ENCODE measurements at places on chromosomes 5 and 9.

DNA sequence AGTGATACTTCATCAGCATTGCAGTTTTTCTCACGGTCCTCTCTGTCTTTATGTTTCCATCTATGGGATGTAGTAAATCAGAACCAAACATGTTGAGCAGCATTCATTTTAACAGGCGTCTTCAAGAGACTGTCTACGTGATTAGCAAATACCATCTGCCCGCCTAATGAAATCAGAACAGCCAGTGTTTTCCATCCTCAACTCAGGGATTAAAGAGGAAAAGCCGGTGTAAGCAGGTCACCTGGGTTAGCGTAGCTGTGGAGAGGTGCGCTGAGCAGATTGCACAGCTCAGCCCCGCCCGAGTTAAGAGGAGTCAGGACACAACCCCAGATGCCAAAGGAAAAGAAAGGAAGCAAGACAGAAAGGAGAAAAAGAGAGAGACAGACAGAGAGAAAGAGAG is 54.3 kb upstream of the ANKRD33B start:
- no peak for DNase-seq

GRCh38 chr5:74686962-74687751 is 2.1 kb downstream of the HEXB start:
- DNase-seq, result peak; percentile 49

GRCh38 chr5:157543825-157544622 is 31.6 kb downstream of the ADAM19 start:
- no peak for DNase-seq

DNA sequence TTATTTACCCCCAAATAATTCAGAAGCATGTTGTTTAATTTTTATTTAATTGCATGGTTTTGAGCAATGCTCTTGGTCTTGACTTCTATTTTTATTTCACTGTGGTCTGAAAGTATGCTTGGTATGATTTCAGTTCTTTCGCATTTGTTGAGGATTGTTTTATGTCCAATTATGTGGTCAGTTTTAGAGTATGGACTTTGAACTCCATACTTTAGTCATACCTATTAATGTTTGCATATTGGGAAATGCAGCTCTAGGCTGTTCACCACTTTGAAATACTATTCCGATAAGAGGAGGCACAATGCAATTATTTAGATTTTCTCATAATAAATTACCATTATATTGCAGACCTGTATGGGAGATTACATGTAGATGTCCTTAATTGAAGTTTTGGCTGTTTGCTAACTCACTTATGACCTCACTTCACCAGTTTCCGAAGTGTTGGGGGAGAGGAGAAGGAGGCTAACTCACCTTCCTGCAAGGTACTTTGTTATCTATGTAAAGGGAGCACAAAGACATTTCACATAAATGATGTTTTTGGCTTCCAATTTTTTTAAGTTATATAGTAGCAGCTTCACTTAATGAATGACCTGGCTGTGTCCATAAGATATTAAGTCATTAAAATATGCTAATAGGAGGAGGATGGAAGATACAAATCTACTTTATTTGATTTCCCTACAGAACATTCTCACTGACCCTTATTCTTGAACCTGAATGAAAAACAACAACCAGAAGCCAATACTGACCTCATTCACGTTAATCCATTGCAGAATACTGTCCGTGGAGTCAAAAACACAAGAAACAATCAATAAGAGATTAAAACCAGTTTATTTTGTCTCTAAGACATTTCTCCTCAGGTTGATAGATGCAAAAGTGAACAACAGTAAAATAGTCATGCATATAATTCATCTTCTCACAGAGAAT is 970.3 kb upstream of the ARRDC3 start:
- no peak for DNase-seq

DNA sequence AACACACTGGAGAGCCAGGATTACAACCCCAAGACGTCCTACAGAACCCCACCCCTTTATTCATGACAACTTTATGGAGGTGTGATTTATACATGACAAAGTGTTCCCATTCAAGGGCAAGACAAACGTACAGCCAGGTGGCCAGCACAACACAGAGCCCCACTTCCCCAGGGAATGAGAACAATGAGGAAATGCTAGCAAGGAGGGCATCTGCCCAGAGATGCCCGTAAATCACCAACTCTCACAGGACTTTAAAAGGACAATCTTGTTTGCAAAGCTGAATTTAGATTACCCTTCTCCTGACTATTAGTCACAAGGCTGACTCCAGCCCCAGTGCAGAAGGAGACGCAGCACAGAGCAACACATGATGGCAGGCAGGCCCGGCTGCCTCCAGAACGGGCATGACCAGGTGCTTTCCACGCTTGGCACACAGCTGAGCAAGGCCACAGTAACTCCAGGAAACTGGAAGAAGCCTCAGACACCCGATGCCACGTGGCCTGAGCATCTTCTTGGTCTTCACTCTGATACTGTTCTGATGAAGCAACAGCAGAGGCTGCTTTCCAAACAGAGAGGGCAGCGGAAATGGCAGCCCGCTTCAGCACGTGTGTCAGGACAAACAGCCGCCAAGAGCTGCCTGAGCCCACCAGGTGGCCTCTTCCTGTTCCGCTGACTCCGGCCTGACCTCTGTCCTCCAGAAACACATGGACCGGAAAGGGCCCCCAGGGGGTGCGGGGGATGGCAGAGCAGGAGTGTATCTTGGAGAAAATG is 51.4 kb downstream of the ROR2 start:
- no peak for DNase-seq

- DNase-seq, result no peak
Measured at GRCh38 chr5:168784454-168784853, 205.3 kb upstream of the PANK3 start.

DNA sequence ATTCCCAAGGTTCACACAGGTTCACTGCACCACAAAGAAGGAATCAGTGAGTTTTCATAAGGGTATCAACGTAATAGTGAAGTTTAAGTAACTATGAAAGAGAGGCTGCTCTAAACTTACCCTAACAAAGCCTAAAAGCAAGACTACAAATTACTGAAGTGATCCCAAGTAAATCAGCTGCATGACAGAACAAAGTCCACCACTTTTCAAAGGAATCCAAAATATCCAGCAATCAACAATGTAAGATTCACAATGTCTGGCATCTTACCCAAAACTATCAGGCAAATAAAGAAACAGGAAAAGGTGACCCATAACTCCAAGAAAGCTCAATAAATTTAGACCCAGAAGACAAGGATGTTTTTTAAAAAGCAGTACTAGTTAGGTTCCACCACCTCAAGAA is 70.1 kb downstream of the GNAQ start:
- DNase-seq, result no peak

- DNase-seq, result no peak
Measured at GRCh38 chr9:18023332-18023731, 444.5 kb downstream of the SH3GL2 start.

DNA sequence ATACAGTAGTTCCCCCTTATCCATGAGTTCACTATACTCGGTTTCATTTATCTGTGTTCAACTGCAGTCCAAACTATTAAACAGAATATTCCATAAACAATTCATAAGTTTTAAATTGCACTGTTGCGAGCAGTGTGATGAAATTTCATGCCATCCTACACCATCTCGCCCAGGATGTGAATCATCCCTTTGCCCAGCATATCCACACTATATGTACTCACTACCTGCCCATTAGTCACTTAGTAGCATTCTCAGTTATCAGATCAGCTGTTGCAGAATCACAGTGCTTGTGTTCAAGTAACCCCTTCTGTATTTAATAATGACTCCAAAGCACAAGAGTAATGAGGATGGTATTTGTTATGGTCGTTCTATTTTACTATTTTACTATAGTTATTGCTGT is 51.5 kb downstream of the SHOC1 start:
- no peak for DNase-seq

GRCh38 chr9:121714075-121714705 is 62.8 kb downstream of the DAB2IP start:
- no peak for DNase-seq

DNA sequence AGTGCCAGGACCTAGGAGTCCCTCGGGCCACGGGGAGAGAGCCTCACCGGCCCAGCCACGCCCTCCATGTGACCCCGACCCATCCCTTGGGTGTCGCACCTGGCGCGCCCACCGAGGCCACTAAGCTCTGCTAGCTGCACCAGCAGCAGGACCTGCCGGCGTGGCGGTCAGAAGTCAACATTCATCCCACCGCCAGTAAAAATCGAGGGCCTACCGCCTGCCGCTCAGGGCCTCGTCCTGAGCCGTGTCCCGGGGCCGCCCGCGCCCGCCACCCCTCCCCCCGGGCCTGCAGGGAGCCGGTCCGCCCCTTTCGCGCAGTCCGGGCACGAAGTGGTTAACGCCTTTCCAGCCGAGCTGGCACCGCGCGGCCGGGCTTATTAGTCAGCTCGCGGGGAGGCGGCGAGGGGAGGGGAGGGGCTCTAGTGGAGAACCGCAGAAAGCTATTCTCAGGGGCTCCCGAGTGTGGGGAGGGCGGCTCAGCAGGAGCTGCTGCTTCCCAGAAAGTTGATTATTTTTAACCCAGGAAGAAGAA is 124.4 kb downstream of the C9orf50 start:
- peak; percentile 95 for DNase-seq

DNA sequence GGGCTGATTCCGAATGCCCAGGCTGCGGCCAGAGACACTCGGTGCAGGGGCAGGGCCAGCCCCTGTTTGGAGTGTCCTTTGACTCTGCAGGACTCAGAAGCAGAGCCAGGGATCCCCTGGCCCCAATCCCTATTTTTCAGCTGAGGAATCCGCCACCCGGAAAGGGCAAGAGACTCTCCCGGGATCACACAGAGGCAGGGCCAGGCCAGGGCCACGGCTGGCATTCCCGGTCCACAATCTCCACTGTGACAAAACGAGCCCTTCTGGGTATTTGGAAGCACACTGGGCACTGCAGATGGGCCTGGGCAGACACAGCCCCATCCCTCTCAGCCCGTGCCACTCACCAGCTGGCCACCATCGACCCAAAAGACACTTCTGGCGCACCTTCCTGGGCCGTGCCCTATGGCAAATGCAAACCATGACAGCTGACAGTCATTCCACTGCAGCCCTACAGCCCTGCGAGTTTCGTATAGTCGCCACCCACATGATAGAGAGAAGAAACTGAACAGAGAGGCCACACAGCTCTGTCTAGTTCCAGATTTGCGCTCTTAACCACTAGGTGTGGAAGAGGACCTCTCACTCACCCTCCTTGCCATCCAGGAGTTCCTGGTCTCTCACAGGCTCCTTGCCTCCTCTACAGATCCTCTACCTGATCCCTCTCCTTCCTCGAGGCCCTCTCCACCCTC is 13.3 kb downstream of the NR5A1 start:
- no peak for DNase-seq

- DNase-seq, result peak; percentile 79
Measured at GRCh38 chr9:134775081-134775951, 105.3 kb upstream of the FCN2 start.

DNA sequence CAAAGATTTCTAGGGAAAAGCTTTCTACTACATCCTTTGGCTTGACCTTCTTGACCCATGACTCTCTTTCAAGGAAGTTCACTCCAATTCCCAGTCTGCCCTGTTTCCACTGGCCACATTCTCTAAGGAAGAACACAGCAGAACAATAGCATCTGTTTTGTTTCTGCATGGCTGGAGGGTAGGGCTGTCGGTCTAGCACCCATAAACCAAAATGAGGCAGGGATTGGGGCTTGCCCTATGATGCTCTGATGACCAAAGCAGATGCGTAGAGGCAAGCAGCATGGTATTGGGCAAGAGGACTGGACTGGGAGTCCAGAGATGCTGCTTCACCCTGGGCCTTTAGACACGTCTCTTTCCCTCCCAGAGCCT is 24.1 kb downstream of the GOLGA2 start:
- no peak for DNase-seq

GRCh38 chr5:143447983-143448382 is 44.5 kb upstream of the NR3C1 start:
- no peak for DNase-seq

DNA sequence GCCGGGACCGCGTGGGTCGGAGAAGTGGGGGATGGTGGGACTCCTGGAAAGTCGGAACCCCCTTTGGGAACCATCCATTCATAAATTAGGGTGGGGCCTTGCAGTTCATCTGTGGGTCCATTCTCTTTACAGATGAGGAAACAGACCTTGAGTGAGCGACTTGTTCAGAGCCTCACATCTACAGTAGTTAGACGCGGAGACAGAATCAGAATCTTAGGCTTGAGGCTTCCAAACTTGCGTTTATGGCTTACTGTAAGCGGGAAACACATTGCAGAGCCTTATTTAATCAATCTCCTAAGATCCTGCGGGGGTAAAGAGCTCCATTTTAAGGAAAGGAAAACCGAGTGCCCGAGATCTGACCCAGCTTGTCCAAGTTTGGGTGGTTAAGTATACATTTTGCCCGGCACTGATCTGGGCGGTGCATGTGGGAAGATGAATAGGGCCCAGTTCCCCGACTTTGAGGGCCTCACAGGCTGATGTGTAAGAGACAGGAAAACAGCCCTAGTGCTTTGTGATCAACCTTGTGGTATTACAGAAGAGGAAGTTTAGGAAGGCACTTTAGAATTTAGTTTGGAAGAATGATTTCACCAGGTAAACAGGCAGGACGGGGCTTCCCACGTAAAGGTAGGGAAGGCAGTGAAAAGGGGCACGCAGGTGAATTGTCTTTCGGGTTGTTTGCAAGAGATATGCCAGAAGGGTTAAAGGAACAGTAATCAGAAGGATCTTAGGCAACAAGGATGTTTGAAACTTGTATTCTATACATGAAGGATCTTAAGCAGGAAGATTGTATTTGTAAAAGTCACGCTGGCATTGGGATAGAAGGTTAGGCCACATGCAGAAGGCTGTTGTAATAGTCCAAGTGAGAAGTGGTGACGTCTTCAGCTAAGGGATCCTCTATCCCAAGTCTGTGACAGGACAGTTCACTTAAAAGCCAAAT is 744 bp downstream of the TARS1 start:
- peak; percentile 42 for DNase-seq

GRCh38 chr5:145965804-145966203 is 29.4 kb downstream of the SH3RF2 start:
- no peak for DNase-seq

- DNase-seq, result no peak
Measured at GRCh38 chr5:128395073-128395472, 143.0 kb downstream of the FBN2 start.

- peak; percentile 44 for DNase-seq
Measured at GRCh38 chr9:132673355-132673754, 3.1 kb downstream of the GTF3C4 start.

DNA sequence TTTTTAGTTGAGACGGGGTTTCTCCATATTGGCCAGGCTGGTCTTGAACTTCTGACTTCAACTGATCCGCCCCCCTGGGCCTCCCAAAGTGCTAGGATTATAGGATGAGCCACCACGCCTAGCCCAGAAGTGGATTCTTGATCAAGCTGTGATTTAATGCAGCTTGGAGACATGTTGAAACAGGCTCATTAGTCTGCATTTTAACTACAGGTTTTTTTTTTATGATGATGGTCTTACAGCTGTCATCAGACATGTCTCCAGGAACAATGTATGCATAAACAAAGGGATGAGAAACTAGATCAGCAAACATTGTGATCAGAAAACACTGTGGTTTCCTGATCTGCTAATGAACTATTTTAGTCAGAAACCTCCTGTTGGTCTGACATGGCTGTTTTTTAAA is 30.0 kb upstream of the PLPP1 start:
- DNase-seq, result no peak

GRCh38 chr5:8981496-8981895 is 564.4 kb downstream of the SEMA5A start:
- DNase-seq, result no peak
